ENCODE measurements at places on chromosomes 13 and 19. TPM values are rescaled to one million over a fixed set of nuclear protein-coding genes. Genes with fewer than 3 reads are reported as not detected.
A peak's percentile ranks its signal among the peaks of the same experiment; 100 is the strongest.

Gene EFNB2
- total RNA-seq = 0.07 TPM

DNA sequence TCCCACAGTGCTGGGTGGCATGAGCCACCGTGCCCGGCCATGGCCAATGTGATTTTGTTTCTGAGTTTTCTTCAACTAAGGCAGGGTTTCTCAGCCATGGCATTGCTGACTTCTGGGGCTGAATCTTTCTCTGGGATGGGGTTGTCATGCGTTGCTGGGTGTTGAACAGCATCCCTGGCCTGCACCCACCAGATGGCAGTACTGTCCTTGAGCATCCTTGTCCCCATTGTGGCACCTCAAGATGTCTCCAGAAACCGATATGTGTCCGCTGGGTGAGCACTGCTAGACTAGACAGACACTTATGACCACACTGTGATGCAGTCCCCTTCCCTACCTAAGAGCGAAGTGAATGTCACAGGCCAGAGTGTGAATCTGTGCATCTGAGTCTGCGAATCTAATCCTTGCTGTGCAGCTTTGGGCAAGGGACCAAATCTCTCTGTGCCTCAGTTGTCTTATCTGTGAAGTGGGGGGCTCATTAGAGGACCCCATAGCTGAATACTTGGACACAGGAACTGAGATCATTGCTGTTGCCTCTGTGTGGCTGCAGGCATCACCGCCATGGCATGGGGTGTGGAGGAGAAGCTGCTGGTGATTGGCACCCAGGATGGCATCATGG lies 50.3 kb upstream of the SIN3B start:
- no peaks in the 10 kb centered on the region for H3K4me1 ChIP-seq
- H3K4me3 ChIP-seq = no peak overlapping the region
- peak; percentile 79 for DNase-seq
- H3K27me3 ChIP-seq = peaks cover 7% of the 10 kb centered on the region
- H3K36me3 ChIP-seq = no peaks in the 10 kb centered on the region

GRCh38 chr13:93529961-93530360 lies 303.4 kb downstream of the GPC6 start:
- no peak for DNase-seq
- H3K27ac ChIP-seq = no peak overlapping the region
- H3K36me3 ChIP-seq = no peaks in the 10 kb centered on the region
- no peak overlapping the region for H3K4me3 ChIP-seq
- no peaks in the 10 kb centered on the region for H3K4me1 ChIP-seq

DNA sequence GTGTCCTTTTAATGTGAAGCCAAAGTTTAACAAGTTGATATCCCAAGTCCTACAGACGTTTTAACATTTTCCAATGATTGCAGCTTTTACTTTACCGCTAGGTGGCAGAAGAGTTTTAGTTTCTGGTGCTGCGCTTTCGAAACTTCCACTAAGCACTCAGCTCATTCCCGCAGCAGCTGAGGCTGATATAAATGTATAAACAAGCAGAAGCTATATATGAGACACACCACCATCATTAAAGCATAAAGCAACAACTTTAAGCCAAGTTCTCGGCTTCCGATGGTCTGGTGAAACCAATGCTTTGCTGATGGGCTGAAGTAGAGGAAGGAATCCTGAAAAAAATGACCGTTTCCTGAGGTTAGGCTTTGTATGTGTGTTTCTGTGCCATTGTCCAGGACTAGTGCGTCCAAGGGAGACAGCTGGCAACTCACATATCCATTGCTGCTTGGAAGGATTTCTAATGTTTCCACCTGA lies 753.9 kb downstream of the OLFM4 start:
- no peaks in the 10 kb centered on the region for H3K36me3 ChIP-seq
- H3K4me3 ChIP-seq = no peak overlapping the region
- H3K27me3 ChIP-seq = peaks cover 3% of the 10 kb centered on the region
- H3K27ac ChIP-seq = no peak overlapping the region

DNA sequence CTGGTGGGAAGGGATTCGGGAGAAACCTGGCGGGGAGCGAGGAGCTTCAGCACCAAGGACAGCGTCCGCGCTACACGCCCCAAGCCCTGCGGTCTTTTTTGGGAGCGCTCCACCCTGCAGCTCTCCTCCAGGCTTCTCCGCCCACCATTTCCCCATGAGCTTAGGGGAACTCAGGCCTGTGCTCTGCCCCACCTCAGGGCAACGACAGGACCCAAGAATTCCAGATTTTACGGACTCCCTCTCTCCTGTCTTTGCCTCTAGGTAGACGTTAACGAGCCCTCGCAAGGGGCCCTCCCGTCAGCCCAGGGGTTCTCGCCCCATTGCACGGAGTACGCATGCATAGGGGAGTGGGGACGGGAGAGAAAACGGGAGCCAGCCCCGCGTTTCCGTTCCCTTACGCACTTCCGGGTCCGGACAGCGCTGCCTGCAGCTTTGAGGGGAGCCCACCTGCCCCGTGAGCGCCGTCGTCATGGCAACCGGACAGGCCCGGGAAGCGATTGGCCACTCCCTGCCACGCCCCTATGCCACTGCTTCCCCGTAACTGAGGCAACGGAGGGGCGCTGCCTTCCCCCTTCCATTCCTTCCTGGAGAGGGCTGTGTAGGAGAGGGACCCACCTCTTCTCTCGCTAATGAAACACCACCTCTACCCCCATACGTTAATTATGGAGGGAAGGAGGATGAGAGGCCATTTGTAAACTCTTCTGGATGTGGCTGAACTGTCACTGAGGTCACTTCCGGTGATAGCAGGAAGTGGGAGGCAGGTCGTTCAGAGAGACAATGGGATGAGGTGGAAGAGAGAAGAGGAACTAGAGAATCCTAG lies 20.8 kb downstream of the NOVA2 start:
- H3K27me3 ChIP-seq = peaks cover 29% of the 10 kb centered on the region
- peak overlapping the region; percentile 52 for H3K4me3 ChIP-seq
- H3K36me3 ChIP-seq = no peaks in the 10 kb centered on the region
- peak; percentile 64 for DNase-seq

- H3K27ac ChIP-seq = no peak overlapping the region
- DNase-seq = peak; percentile 29
These were observed 3.2 kb downstream of the CRLF1 start for GRCh38 chr19:18603255-18603957.
